Pancreas (tissue), 10 donors: ENCODE measurements at places on chromosomes 7 and 10.

DNA sequence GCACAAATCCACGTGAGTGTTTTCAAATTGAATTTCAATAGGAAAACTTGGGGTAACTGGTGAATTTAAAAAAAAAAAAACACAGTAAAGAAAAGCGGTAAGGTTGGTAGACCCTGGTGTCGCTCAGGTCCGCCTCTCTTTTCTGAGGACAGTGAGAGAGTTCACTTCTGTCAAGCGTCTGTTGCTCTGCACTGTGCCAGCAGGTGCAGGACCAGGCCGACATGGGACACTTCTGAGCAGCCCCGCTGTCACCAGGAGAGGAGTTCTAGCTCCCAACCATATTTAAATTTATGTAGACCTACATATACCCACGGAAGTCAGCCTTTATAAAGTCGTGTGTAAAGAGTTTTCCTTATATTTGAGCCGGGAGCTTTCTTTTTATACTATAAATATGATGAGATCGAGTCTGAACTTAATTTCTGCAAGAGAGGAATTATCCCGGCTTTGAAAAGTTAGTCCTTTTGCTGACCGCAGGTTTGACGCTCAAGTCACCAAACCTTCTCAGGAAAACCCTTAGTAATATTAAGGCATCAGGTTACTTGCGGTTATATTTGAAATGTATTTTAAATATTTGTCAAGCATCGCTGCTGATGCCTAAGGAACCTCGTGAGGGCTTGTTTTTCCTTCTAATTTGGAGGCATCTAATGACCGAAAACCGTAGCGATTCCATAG is 531 bp downstream of the IKZF1 start:
- H3K4me3 ChIP-seq, result peak overlapping the region; percentile 16
- DNase-seq, result no peak
- no peaks in the 10 kb centered on the region for H3K27me3 ChIP-seq
- no peak overlapping the region for H3K27ac ChIP-seq
- no peaks in the 10 kb centered on the region for H3K4me1 ChIP-seq

- H3K4me1 ChIP-seq, result no peaks in the 10 kb centered on the region
- H3K36me3 ChIP-seq, result no peaks in the 10 kb centered on the region
- no peaks in the 10 kb centered on the region for H3K27me3 ChIP-seq
- H3K4me3 ChIP-seq, result no peak overlapping the region
- DNase-seq, result no peak
These were observed 28.3 kb downstream of the NCAPG2 start for GRCh38 chr7:158676171-158676840.

- no peak for DNase-seq
- H3K36me3 ChIP-seq, result no peaks in the 10 kb centered on the region
- H3K27me3 ChIP-seq, result no peaks in the 10 kb centered on the region
These were observed 116.6 kb downstream of the AOAH start for GRCh38 chr7:36607721-36608095.

DNA sequence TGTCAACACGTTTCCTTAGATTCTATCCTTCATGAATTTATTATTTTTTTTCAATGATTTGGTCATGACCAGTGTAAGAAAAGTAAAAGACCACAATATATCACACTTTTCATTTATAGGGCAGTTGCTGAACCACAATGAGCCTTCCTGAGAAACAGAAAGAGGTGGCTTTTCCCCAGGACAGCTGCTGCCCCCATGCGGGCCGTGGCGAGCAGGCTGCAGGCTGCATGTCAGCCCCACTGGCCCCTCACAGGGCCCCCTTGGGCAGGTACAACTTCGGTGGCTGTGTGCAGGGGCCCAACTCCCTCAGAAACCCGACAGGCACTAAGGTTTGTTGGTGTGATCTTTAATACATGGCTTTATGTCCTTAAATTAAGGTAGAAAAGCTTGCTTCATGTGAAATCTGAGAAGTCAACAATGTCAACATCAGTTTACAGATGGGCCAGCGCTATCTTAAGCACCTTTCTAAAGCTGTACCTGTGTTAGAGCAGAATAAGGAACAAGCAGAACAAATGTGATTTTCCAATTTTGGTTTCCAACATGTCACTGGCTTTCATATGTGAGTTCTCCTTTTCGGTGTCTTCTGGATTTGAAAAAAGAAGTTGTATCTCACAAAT is 10.6 kb downstream of the BEND7 start:
- H3K4me3 ChIP-seq, result no peak overlapping the region
- no peak for DNase-seq
- no peaks in the 10 kb centered on the region for H3K36me3 ChIP-seq
- H3K4me1 ChIP-seq, result no peaks in the 10 kb centered on the region
- H3K27me3 ChIP-seq, result no peaks in the 10 kb centered on the region

DNA sequence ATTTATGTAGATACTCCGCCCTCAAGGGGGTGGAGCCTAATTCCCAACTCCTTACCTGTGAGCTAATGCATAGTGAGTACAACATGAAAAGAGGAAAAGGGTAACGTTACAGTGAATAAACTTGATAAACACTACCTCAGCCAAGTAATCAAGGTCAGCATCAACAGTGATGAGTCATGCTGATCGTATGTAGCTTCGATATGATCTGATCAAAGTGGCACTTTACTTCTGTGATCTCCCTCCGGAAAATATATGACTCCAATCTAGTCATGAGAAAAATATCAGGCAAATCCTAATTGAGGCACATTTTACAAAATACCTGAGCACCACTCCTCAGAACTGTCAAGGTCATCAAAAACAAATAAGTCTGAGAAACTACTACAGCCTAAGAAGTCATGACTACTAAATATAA is 70.4 kb downstream of the VTI1A start:
- no peak overlapping the region for H3K27ac ChIP-seq
- H3K27me3 ChIP-seq, result no peaks in the 10 kb centered on the region
- H3K4me1 ChIP-seq, result peaks cover 3% of the 10 kb centered on the region
- DNase-seq, result no peak

DNA sequence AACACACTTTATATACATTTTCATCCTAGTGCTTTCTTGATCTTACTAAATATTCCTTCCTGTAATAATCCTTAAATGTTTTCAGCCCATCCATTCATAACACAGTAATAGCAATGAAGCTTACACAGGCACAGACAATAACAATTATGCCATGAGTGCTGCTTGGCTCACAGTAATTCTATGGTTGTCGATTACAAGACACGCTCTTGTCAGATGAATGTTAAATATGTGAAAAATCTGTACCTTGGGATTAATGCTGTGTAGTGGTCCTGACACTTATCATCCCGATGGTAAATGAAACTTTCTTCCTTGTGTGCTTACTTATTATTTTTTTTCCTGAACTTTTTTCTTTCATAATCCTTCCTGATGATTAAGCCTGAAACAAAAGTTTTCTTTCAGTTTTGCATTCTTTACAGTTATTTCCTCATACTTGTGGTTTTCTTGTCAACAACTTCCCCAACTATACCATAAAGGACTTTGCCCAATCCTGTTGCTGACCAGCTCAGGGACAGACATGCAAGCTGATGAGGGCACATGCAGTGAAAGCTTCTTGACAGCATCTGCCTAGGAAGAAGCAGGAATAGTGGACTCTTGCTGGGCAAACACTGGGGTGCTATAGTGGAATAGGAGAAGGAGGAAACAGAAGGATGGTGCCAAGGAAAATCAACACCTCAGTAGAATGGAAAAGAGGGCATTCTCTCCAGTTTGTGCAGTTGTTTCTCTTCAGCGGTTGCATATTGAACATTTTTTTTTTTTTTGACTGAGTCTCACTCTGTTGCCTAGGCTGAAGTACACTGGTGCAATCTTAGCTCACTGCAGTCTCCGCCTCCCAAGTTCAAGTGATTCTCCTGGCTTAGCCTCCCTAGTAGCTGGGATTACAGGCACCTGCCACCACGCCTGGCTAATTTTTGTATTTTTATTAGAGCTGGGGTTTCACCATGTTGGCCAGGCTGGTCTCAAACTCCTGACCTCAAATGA is 6.7 kb upstream of the MGAM2 start:
- DNase-seq, result no peak
- H3K36me3 ChIP-seq, result no peaks in the 10 kb centered on the region
- peak overlapping the region; percentile 51 for H3K27ac ChIP-seq
- no peaks in the 10 kb centered on the region for H3K4me1 ChIP-seq

- peaks cover 9% of the 10 kb centered on the region for H3K4me1 ChIP-seq
- no peak for DNase-seq
- no peak overlapping the region for H3K27ac ChIP-seq
- H3K27me3 ChIP-seq, result no peaks in the 10 kb centered on the region
- H3K36me3 ChIP-seq, result no peaks in the 10 kb centered on the region
These were observed 80.7 kb downstream of the CDK6 start for GRCh38 chr7:92755680-92756079.

GRCh38 chr7:15464667-15465121 is 97.1 kb downstream of the AGMO start:
- H3K36me3 ChIP-seq, result no peaks in the 10 kb centered on the region
- no peak overlapping the region for H3K4me3 ChIP-seq
- no peak for DNase-seq
- H3K27ac ChIP-seq, result no peak overlapping the region
- H3K4me1 ChIP-seq, result no peaks in the 10 kb centered on the region
- no peaks in the 10 kb centered on the region for H3K27me3 ChIP-seq

- no peaks in the 10 kb centered on the region for H3K36me3 ChIP-seq
- peaks cover 13% of the 10 kb centered on the region for H3K4me1 ChIP-seq
- no peak overlapping the region for H3K27ac ChIP-seq
- no peak overlapping the region for H3K4me3 ChIP-seq
These were observed 72.7 kb downstream of the PTPRZ1 start for GRCh38 chr7:121945480-121946236.

DNA sequence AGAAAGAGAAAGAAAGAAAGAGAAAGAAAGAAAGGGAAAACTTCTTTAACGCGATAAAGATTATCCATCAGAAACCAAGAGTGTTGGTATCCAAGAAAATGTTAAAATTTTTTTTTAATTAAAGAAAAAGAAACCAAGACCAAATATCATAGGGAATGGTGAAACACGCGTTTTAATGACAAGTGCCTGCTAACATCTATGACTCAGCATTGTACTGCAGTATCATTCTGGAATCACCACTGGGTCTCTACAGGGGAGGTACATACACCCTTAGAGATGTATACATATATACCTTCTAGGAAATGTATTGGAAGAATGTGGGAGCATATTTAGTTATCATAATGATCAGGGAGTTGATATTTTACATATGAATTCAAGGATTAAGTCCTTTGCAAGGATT is 32.1 kb upstream of the PIK3AP1 start:
- H3K4me3 ChIP-seq, result no peak overlapping the region
- no peaks in the 10 kb centered on the region for H3K4me1 ChIP-seq
- no peak overlapping the region for H3K27ac ChIP-seq
- no peaks in the 10 kb centered on the region for H3K27me3 ChIP-seq
- DNase-seq, result no peak

DNA sequence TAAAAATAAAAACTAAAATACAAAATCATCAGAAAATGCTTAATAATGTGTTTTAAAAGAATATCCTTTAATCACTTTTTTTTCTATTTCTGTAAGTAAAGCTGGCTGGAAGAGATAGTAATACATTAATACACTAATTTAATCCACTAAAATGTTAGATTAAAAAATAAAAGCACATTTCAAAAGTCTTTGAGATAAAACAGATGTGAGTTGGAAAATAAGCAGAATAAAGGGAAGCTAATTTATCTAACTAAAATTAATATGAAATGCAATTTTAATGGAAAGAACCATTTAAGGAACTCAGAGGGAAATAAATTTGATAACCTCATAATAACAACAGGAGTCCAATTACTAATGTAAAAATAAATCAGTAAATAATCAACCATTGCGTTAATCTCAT is 774.8 kb upstream of the MBL2 start:
- no peak overlapping the region for H3K27ac ChIP-seq
- H3K4me3 ChIP-seq, result no peak overlapping the region
- no peaks in the 10 kb centered on the region for H3K27me3 ChIP-seq
- no peaks in the 10 kb centered on the region for H3K4me1 ChIP-seq

DNA sequence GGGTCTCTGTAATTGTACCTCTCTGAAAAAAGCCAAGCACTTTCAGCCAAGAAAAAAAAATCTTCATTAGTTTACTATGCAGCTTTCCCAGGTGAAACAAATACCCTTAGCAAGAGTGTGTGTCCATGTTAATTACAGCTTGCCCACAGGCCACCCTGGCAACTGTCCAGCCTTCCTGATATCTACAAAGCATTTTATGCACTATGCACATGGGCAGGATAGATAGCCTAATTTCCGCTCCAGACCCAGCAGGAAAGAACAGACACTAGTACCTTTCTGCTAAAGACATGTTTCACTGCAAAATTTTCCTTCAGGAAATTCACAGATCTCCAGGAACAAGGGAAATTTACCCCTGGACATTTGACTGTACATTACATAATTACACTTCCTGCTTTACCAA is 24.4 kb downstream of the CACNA2D1 start:
- H3K4me1 ChIP-seq, result no peaks in the 10 kb centered on the region
- H3K4me3 ChIP-seq, result no peak overlapping the region
- no peak overlapping the region for H3K27ac ChIP-seq
- H3K36me3 ChIP-seq, result no peaks in the 10 kb centered on the region
- no peak for DNase-seq

DNA sequence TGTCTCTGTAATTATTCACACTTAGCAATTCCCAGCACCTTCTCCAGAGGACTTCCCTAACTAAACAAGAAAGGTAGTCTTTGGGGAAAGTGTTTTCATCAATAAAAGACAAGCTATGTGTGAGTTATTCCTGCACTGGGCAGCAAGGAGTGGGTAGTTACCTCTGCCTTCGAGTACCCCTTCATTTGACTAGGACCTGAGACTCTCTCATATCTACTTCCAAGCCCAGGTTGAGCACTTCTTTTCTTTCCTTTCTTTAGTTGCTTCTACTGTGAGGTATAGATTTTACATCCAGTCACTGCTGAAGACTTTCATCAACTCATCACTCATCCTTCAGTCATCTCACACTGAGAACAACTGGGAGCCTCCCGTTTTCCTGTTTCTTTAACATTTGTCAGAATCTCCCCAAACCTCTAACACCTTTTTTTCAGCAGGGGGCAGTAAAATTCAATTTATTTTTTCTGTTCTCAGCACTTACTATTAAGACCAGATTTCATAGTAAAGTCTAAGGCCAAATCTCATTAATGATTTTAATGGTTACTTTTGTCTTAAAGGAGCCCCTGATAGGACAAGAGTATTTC is 80.1 kb upstream of the PRSS1 start:
- DNase-seq, result no peak
- no peaks in the 10 kb centered on the region for H3K4me1 ChIP-seq

GRCh38 chr7:100044718-100045117 is 4.9 kb upstream of the ZSCAN21 start:
- no peak overlapping the region for H3K4me3 ChIP-seq
- H3K27me3 ChIP-seq, result no peaks in the 10 kb centered on the region
- peaks cover 5% of the 10 kb centered on the region for H3K4me1 ChIP-seq
- no peak overlapping the region for H3K27ac ChIP-seq
- H3K36me3 ChIP-seq, result no peaks in the 10 kb centered on the region

- H3K27me3 ChIP-seq, result no peaks in the 10 kb centered on the region
- H3K27ac ChIP-seq, result peak overlapping the region; percentile 81
- no peaks in the 10 kb centered on the region for H3K36me3 ChIP-seq
- H3K4me3 ChIP-seq, result no peak overlapping the region
These were observed 29.2 kb upstream of the TNS3 start for GRCh38 chr7:47611045-47611511.

DNA sequence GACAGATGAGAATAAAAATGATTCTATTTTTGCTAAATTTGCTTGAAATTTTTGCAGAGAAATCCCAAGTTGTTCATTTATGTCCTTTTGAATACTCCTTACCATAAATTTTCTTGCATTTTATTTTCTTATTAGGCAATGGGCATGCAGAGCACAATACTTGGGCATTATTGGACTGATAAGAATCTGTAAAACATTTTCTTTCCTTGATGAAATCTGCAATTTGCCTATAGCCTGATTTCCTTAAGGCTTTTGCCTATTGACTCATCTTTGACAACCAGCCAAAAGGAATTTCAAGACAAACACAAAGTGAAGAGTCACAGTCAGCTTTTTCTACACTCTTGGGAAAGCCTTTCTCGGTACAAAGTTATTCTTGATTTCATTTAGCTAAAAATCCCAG is 30.5 kb upstream of the GNAT3 start:
- no peak overlapping the region for H3K4me3 ChIP-seq
- H3K27ac ChIP-seq, result no peak overlapping the region
- no peaks in the 10 kb centered on the region for H3K27me3 ChIP-seq
- no peaks in the 10 kb centered on the region for H3K36me3 ChIP-seq
- DNase-seq, result no peak
